Kidney epithelial cell (primary cell): ENCODE measurements at places on chromosomes 3 and 15.
A peak's percentile ranks its signal among the peaks of the same experiment; 100 is the strongest.

- DNase-seq = no peak
These were observed 70.2 kb downstream of the CLDN1 start for GRCh38 chr3:190252080-190252479.

- DNase-seq = no peak
These were observed 272.3 kb downstream of the IL5RA start for GRCh38 chr3:2837910-2838309.

- DNase-seq = peak; percentile 18
These were observed 9.7 kb upstream of the THUMPD3 start for GRCh38 chr3:9352917-9353752.

DNA sequence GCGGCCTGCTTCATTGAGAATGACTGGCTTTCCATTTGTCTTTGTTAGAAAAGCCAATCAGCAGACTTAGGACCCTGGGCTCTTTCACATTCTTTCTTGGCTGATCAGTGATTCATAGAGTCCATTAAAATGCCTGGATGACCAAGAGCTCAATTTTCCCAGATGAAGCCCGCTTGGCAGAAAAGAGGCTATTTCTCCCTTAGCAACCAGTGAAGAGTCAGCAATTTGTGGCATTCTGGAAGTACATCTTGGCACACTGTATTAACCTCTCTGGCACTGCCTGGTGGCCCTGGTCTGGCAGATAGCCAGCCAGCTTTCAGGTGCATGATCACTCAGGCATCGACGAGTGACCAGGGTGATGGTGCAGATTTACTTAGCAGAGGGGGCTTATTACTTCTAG lies 145.7 kb upstream of the PLAAT1 start:
- DNase-seq = peak; percentile 45

- no peak for DNase-seq
These were observed 114.7 kb downstream of the SNRK start for GRCh38 chr3:43400781-43401730.

DNA sequence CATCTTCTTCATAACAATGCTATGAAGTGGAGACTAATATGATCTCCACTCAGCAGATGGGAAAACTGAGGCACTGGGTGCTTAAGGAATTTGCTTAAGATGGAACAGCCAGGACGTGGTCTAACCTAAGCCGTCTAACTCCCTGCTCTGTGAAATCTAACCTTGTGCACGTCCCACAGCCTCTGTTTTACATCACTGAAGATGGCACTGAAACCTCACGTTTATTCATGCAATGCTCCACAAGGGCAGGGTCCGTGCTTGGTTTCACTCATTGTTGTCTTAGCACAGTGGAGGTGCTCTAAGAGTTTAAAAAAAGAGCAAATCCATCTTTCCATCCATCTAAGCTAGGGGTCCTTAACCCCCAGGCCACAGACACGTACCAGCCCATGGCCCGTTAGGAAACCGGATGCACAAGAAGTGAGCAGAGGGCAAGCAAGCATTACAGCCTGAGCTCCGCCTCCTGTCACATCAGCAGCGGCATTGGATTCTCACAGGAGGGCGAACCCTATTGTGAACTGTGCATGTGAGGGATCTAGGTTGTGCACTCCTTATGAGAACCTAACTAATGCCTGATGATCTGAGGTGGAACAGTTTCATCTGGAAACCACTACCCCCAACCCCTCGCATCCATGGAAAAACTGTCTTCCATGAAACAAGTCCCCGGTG lies 118.0 kb downstream of the FOXP1 start:
- DNase-seq = no peak

DNA sequence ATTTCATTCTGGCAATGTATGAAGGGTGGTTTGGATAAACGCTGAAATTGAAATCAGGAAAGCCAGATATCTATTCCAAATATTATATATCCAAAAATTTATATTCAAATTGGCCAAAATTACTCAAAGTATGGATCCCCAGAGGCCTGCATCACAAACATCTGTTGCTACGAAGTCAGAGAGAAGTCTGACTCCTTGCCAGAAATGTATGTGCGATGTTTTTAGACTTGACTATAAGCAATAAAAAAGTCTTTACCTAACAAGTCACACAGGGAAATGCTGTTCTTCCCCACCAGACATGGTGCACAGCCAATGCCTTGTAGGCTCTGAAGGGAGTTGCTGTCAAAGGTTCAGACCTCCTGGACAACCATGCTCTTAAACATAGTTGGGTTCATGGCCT lies 533.1 kb downstream of the OTOL1 start:
- DNase-seq = no peak

DNA sequence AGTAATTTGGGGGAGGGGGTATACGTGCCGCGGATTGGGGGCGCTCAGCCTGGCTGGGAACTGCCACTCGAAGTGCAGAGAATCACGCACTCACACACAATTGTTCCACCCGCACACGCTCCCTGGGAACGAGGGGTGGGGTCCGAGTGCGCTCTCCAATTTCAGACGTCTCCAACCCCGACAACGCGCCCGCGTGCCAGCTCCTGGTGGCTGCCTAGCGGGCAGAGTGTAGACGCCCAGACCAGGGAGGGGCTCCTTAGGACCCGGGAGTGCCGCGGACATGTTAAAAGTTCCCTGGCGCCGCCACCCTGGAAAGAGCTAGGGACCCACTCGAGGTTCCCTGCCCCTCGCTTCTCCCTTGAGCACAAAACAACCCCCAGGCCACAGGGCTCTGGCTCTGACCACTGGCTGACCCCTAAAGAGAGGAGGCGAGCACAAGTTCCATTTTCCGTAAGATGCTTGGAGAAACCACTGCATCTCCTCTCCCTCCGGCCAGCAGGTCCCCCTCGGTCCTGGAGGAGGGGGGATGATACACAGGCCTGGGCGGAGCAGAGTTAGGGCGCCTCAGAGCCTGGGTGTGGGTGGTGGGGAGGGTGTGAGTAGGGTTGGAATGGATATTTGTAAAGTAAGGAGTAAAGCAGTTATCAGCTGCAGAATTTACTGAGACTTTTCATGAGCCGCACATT lies 894 bp upstream of the ANKRD63 start:
- DNase-seq = no peak

- no peak for DNase-seq
These were observed 46.5 kb upstream of the CGNL1 start for GRCh38 chr15:57329582-57330367.

DNA sequence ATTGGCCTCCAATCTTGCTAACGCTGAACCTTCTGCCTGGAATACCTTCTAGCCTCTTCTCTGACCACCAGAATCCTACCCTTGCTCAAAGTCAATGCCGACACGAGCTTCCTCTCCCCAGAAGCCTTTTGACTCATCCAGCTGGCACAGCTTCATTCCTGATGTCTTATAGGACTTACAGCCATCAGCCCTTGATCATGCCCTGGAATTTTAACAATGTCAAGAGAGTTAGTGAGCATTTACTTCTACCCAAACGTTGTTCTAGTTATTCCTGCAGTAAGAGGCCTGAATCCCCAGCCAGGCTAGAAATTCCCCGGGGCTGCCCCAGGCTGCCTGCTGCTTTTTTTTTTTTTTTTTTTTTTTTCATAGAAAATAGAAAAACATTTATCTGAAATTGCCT lies 3.9 kb downstream of the CYP1A2 start:
- DNase-seq = peak; percentile 28

GRCh38 chr3:171648069-171648468 lies 162.2 kb downstream of the PLD1 start:
- no peak for DNase-seq

GRCh38 chr3:187473778-187474406 lies 105.7 kb downstream of the RTP4 start:
- DNase-seq = no peak

DNA sequence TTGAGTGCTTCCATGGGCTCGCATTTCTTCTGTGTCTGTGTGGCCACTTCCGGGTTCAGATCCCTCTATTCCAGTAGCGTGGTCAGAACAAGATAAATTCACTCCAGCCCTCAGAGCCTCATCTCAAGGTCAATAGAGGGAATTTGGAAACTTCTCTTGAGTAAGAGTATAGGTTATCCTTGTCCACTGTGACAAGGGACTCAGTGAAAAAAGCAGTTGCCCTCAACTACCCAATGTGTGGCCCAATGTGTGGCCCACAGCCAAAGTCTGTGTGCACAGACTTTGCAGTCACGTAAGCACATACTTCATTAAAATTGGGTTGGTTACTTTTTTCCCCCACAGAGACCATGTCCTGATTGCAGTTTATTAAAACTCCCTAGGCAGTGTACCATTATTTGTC lies 305.6 kb upstream of the SEMA6D start:
- no peak for DNase-seq

DNA sequence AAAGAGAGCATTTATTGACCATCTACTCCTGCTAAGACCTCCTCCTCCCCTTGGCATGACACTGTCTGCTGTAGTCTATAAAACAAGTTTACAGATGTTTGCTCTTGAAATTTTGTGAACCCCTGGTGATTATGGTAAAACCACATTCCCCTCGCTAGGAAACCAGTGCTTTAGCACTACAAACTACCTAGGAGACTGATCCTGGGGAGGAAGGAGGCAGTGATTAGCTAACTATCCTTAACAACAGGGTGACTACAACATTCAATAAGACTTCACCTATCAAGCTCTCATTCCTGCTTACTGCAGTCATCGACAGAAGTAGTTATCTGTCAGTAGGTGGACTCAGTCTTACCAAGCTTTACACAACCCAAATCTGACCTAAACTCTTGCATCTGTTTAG lies 371.3 kb downstream of the TUSC7 start:
- no peak for DNase-seq

DNA sequence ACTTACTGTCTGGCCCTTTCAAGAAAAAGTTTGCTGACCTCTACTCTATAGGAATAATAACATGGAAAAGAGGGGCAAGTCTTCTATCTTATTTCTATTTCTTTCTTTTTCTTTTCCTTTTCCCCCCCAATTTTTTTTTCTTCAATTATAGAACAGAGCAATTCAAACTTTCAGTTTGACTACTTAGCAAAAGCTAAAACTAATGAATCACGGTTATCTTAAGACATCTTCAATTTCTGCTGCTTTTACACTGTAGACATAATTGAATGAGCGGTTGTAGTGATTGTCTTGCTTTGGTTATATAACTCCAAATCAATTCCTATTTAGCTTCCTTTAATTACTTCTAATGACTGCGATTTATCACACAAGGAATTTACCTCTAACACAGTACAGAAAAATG lies 74.3 kb upstream of the P2RY1 start:
- DNase-seq = no peak

DNA sequence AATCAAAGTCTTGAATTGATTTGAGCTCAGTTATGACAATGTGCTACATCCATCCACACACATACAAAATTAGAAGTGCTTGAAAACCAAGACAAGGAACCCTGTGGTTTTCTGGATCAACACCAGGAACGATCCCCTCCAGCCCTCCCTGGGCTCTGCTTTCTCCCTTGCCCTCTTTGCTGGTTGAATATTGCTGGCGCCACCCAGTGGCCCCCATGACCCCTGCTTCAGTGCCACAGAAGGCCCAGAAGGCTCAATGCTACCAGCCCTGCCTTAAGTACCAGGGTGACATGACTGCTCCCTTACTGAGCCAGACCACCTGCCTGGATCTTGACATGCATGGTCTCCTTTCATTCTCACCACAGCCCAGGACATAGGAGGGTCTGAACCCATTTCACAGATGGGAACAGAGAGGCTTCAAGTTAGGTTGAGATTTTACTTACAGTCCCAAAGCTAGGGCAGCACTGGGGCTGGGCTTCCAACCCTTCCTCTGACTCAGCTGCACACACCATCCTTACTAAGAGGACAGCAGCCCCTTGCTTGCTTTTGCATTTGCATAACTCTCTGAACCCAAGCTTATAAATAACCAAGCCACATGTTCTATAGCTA lies 15.0 kb downstream of the IL12A start:
- no peak for DNase-seq

GRCh38 chr3:23706111-23706510 lies 99.6 kb upstream of the UBE2E1 start:
- no peak for DNase-seq

DNA sequence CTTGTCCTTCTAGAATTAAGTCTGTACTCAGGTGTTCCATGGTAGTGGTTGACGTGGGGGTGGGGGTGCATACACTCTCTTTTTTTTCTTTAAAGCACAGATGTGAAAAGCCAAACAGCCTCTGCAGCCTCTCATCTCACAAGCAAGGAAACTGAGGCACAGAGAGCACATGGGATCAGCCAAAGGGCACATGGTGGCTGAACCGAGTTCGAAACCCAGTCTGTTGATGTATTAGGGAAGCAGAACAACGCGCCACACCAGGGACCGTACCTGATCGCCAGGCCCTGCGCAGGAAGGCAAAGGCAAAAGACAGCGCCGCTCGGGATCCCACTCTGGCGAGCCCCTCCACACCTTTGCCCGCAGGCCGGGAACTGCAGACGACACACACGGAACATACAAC lies 47.3 kb downstream of the HERC2 start:
- no peak for DNase-seq

GRCh38 chr3:30549600-30549999 lies 56.8 kb upstream of the TGFBR2 start:
- no peak for DNase-seq

DNA sequence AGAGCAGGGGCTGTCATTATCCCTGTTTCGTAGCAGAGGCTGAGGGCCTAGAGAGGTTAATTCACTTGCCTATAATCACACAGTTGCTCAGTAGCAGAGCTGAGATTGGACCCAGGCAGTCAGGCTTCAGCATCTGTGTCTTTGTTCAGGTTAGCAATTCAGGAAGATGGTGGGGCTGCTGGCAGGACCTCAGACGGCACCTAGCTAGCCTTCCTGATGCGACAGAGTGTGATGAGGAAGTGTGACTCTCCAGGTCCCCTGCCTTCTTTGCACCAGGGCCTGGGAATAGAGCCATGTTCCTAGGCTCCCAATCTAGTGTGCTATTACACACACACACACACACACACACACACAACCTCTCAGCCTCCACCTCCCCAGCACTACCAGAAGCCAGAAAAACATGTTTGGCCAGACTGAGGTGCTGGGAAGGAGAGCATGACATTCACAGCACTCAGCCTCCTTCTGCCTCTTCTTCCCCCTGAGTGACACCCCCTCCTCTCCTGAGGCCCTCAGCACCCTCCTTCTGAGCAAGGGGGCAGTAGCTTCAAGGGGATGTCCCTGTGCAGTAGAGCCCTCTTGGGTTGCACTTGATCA lies 88.9 kb downstream of the TLE3 start:
- no peak for DNase-seq

DNA sequence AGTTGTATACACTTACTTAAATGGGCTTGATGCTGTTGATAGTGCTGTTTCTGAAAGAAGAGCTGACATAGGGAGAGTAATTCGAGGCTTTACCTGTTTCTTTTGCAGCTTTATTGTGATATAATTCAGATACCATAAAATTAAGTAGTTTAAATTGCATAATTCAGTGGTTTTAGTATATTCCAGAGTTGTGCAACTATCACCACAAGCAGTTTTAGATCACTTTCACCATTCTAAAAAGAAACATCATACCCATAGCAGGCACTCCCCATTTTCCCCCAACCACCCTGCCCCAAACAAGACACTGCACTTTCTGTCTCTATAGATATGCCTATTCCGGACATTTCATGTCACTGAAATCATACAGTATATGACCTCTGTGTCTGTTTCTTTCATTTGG lies 98.5 kb downstream of the MTHFS start:
- DNase-seq = no peak
